Type B pancreatic cell (in vitro differentiated cells): ENCODE measurements at places on chromosomes 6 and 20.

DNA sequence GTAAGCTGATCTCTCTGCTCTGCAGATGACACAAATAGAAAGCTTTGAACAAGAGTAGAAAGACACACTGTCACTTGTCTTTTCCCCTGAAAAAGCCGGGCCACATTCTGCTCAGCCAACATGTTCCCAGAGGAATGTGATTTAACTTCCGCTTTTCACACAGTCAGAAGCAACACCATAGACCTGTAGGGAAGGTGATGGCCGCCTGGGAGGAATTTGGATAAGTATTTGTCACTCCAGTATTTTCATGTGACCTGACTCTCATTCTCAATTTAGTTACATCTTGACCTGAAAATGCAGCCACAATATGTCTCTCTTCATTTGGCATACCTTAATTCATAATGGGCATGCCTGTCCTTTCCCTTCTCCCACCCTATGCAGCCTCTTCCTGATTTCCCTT, 2.0 kb upstream of the GRM1 start:
- no peak for DNase-seq

GRCh38 chr6:127131275-127131674, 12.8 kb downstream of the RSPO3 start:
- no peak for DNase-seq

GRCh38 chr20:2652724-2653555, 508 bp downstream of the NOP56 start:
- DNase-seq, result no peak

GRCh38 chr6:44935693-44936300, 392.3 kb upstream of the RUNX2 start:
- DNase-seq, result no peak

GRCh38 chr6:116513224-116513875, 1.9 kb downstream of the CALHM5 start:
- no peak for DNase-seq

- DNase-seq, result no peak
Measured at GRCh38 chr6:31683591-31683990, 2.7 kb upstream of the LY6G5C start.

GRCh38 chr6:169343886-169344749, 90.5 kb upstream of the THBS2 start:
- no peak for DNase-seq

DNA sequence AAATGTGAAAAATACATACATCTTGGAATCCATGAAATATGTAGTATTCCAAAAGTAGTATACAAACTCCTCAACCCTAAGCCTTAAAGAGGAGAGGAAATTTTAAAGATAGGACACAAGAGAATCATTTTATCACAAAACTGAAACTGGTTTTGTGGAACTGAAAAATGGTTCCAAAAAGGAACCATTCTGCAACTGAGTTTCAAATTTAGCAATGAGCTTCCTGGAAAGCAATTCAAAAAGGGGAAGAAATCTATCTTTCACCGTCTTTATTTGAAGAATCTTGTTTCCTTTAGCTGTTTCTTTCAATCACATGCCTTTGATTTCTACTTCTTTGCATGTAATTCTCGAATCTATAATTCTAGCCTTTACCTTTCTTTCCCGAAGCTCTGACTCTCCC, 32.2 kb upstream of the LAMP5 start:
- DNase-seq, result no peak

- DNase-seq, result no peak
Measured at GRCh38 chr6:40160826-40161225, 226.6 kb upstream of the MOCS1 start.

DNA sequence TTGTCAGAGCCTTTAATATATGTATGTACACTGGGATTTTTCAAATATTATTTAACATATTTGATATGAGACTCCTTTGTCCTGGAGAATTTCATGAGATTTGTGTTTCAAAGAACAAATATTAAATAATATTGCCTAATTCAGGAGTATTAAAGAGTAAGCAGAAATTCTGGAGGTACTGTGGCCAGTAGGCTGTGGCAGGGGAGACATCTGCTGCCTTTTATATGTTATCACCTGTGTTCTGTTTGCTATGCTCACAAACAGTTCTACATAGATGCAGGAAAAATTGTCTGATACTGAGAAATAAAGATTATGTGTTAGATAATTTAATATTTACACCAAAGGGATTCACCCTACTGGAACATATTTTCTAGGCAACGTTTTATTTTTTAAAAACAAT, 395.4 kb upstream of the SLC35B3 start:
- DNase-seq, result no peak

GRCh38 chr6:170394980-170395379, 88.4 kb downstream of the FAM120B start:
- no peak for DNase-seq

DNA sequence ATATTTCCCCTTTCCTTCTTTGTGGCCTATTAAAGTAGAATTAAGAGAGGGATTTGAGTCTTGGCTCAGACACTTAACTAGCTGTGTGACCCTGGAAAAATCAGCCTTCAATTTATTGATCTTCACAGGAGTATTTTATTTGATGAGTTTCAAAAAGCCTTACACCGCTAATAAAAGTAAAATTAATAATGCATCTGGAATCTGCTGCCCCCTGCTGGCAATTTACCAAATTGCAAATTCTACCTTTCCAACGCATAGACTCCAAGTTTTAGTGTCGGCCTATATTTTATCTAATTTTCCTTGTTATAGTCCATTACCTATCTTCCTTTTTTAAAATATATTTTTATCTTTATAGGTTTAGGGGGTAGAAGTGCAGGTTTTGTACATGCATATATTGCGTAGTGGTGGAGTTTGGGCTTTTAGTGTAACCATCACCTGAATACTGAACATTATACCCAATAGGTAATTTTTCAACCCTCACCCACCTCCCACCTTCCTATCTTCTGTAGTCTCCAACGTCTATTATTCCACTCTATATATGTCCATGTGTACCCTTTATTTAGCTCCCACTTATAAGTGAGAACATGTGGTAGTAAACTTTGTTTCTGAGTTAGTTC, 46.3 kb downstream of the GOPC start:
- DNase-seq, result no peak

GRCh38 chr6:80134065-80134464, 27.6 kb downstream of the BCKDHB start:
- DNase-seq, result no peak

GRCh38 chr6:6221787-6222535, 98.5 kb downstream of the F13A1 start:
- DNase-seq, result no peak

GRCh38 chr6:146851837-146852236, 253.1 kb downstream of the ADGB start:
- DNase-seq, result no peak

- DNase-seq, result no peak
Measured at GRCh38 chr6:70811788-70812187, 144.1 kb downstream of the SMAP1 start.

- no peak for DNase-seq
Measured at GRCh38 chr6:113732384-113732966, 124.7 kb upstream of the MARCKS start.

- no peak for DNase-seq
Measured at GRCh38 chr6:69438113-69438512, 358.7 kb downstream of the LMBRD1 start.

DNA sequence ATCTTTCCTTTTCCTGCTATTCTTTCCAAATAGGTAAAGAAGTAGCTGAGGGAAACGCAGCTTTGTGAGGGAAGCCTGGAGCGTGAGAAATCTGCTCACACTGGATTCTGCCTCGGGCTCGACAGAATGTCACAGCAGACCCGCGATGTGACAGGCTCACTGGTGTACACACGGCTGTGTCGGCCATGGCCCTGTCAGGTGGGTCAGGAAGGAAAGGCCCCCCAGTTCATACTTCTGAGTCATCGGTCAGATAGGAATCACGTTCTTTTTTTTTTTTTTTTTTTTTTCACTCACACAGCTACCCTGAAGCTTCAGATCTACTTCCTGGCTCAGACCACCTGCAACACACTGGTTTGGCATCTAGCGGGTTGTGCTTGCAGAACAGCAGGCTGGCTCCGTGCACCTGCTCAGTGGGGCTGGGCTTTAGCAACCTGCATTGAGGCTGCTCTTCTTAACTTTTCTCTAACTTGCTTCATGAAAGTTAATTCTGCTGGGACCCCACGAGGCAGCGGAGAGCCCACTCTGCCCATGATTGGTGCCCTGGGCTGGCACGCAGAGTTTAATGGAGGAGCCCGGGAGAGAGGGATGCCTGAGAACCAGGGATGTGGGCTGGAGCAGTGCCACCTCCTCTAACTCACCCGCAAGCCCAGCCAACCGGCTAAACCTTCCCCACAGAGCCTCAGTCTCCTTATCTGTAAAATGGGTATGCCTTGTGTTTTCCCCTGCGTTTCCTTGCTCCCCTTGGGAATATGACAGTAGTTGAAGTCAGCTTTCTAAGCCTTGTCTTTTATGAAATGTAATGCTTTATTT, 61.5 kb upstream of the FNDC1 start:
- DNase-seq, result peak; percentile 39

DNA sequence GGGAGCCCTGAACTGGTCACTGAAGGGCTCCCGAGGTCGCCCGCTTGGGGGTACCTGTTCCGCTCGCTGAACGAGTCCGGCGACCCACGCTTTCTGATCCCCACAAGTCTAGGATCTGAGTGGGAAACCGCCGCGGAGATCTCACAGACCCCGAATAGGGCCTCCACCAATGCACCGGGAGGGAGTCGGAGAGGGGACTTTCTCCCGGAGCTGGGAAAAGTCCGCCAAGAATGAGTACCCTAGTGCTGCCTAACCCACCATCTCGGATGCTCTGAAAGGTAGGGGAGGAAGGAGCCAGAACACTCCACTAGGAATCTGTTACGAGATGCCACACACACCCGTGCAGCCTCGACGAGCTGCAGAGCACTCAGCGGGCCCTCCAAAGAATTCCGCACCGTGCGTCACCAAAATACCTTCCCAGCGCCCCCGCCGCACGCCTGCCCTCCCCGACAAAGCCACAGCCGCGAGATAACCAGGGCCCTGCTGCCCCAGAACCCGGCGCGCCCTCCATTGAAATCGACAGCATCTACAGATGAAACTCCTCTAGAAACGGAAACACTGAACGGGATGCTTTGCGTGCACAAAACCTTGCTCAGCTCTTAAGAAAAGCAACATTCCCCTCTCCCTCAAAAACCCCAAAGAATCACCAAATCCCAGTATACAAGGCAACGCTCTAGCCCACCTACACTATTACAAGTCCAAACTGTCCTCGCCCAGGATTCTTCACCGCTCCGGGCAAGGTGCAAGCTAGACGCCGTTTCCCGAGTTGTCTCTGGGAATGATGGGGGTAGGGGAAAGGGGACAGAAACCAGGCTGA, 686 bp downstream of the COL12A1 start:
- DNase-seq, result no peak

- no peak for DNase-seq
Measured at GRCh38 chr6:53066874-53067706, 1.9 kb downstream of the FBXO9 start.

DNA sequence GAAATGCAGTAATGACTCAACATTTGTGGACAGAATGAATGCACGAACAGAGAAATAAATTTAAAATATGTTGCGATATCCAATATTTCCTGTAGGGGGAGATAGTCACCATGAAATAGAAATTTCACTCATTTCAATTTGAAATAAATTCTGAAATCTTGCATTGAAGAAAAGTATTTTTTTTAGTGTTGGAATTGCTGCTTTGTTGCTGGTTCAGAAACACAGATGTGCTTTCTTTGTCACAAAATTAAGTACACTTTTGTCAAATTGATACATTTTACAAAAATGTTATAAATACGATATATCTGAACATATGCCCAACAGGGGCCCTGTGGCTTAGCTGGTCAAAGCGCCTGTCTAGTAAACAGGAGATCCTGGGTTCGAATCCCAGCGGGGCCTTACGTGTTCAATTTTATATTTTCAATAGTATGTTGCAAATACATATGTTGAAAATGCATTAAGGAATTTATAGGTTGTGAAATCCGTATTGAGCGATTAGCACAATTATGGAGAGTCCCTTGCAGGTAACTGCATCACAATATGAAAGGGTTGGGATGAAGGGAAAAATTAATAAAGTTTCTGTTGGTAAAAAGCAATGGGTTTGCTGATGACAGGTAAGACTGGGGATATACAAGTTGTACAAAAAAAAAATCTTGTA, 85.4 kb upstream of the PRSS16 start:
- DNase-seq, result no peak

DNA sequence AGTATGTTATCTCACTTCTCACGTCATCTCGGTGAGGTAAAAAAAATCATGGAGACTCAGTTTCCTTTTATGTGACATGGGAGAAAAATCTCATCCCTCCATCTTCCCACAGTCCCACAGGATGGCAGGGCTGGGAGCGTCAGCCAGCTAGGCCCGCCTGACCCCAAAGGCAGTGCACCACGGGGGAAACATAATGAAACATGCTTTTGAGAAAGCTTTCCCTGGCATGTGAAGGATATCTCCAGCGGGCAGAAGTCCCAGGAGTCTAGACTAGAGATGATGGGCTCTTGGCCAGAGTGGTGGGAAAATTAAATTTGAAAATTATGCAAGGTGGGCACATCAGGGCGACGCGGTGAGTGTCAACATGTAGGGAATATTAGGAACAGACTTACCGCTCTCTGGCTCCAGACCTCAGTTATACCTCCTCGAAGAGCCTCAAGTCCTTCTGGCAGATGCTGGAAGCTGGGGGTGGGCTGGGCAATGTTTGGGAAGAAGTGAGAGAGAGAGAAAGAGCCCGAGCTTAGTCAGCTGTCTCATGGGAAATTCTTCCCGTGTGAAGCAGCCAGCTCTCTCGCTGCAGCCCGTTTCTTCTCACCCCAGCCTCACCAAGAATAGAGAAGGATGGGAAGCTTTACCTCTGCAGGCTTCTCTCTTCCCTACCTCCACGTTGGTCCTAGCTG, 52.3 kb downstream of the MOCS1 start:
- no peak for DNase-seq

DNA sequence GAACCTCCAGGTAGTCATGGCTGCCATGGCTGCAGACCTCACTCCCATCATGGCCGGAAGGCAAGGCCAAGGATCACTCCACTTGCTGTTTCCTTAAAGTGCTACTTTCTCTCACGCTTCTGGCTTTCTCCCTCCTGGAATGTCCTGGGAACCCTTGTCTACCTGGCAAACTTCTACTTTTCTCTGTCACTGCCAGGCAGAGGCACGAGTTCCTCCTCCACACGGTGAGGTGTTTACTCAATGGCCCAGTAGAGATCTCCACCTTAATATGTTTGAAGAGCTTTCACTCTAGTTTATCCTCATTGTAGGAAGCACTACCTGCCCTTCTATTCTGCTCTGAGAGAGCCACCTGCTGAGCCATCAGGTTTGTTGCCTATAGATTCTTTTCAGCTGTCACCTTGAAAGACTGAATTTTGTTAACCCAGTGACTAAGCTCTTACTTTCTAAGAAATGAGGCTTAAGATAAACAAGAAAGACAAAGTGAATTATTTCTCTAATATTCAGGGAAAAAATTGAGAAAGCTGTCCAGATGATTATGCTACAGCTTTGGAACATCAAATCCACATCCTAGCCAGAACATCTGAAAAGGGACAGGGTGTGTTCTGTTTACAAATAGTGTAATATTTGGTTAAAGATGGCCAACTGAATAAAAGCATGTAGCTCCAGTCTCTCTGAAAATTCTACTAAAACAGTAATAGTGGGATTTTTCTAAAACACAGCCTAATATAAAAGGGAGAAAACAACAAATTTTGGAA, 54.9 kb downstream of the PLAGL1 start:
- DNase-seq, result no peak
